ENCODE measurements at places on chromosomes 2 and 18.

DNA sequence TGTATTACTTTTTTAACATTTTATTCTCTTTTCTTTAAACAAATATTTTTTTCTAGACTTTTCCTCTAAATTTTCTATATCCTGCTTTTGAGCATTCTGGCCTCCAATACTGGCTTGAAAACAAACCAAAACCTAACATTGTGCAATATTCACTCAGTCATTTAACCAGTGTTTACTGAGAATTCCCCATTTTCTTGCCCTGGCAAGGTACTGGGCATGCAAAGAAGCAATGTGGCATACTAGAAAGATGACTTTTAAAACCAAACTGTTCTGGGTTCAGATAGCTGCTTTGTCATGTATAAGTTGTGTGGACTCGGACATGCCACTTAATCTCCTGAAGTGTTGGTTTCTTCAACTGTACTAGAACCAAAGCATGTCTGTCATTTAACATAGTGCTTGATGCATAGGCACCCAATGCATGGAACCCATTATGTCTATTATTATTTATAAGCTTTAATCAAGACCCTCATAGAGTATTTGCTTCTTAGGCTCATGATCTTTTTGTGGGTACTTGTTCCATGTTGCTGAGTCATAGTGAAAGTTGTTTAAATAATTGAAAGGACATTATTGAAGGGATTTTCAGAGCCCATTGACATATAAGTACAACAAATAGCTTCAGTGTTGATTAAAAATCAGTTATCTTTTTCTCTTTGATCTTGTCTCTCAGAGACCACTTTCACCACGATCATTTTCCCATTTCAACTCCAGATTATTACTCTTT lies 185.4 kb upstream of the OSR1 start:
- peak; percentile 62 for DNase-seq

DNA sequence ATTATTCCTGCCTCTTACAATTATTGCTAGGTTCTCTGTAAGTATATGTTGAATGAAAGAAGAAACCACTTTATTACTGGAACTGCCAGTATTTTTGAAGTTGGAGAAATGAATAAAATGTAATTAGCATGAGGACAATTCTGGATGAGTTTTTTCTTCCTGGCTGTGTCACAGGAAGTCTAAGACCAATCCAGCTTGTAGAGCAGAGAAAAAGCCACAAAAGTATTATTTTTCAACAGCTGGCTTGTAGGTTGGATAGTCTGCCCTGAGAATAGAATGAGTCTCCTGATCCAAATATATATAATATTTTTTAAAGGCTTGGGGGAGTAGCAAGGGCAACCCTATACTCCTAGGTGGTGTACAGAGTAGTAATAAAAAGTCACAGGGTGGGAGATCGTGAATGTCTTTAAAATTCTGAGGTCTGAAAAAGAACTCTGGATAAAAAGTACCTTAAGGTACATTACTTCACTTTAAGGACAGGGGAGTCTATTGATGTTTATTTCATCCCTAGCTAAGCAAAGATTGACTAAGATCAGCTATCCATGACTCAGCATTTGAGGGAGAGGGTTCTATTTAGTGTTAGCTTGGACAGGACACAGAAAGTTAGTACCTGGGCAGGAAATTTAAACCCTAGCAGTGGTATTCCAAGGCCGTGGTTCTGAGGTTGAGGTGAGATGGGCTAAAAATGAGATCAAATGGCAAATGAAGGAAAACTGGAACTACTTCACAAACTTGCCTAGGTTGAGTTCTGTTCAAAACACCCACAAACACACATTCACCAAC lies 31.7 kb downstream of the SLC40A1 start:
- DNase-seq: no peak

DNA sequence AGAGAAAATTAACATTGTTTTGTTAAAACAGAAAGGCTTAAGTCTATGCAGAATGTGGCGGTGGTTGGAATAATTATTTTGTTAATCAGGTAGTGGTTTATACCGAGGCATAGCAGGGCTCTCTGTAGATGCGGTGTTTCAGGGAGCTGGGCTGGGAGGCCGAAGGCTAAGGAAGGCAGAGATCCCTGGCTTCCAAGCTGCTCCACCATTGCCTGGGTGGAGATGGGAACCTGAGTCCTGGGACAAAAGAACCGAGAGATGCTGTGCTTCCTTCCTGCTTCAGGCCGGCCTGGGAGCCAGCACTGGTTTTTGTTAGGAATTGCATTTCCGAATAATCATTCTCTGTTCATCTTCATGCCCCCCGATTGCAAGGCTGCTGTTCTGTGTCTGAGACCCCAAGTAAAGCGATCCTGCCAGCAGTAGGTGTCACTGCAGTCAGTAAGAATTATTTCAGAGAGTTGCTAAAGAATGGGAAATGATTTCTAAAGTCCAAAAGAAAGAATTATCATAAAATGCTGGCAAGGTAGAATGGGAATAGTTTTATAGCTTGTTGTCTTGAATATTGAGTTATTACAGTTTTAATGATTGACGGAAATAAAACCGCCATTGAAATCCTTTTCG lies 824.9 kb downstream of the GALR1 start:
- DNase-seq: no peak

DNA sequence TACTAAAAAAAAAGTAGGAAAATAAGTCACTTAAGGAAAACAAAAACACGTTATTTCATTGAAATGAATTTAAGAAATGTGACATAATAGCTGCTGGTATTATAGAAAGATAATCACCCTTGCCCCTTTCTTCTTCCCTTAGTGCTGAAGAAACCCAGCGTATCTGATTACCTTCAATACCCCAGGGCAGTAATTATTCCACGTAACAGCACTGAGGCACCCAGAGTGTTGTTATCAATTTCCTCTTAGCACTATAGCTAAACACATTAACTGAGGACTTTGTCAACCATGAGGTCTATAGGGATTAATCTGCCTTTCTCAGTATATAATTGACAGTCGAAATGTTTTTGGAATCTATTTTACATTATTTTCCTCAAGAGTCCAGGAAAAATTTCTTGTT lies 180.0 kb upstream of the NXPH2 start:
- DNase-seq: no peak

GRCh38 chr18:55395799-55396198 lies 192.2 kb downstream of the TCF4 start:
- no peak for DNase-seq

- DNase-seq: peak; percentile 93
These were observed 18.9 kb upstream of the DPP4 start for GRCh38 chr2:162092658-162093556.

- peak; percentile 84 for DNase-seq
These were observed 266.9 kb upstream of the DSEL start for GRCh38 chr18:67783196-67783946.

GRCh38 chr2:144137705-144138428 lies 382.1 kb downstream of the ZEB2 start:
- no peak for DNase-seq

DNA sequence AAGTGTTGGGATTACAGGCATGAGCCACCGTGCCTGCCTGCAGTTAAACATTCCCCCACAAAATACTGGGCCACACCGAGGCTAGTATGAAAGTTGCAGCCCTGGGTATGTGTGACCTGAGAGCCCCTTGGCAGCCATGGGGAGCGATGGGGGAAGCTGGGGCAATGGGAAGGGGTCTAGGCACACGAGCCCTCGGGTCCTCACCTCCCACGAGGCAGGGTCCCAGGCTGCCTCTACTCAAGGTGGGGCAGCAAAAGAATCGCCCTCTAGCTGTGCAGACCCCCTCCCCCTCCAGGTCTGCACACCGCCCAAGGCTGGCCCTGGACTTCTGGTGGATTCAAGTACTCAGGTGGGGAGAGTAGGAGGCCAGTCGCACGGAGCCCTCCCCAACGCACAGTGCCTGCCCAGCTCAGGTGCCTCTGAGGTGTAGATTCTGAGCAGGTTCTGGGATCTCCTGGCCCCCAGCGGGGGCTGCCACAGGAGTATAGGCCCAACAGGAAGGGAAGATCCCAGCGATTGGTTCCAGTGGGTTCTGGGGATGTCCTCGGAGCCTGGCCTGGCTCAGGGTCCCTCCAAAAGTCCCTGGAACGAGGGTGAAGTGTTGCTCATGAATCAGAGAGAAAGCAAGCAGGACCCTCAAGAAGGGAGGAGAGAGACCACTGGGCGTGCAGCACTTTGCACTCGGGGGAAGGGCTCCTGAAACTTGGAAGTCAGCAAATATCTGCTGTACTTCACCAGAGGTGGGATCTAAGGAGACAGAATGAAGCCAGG lies 2.6 kb downstream of the GPR35 start:
- DNase-seq: no peak
